Mesothelial cell of epicardium (in vitro differentiated cells): ENCODE measurements at places on chromosomes 12 and 14.

DNA sequence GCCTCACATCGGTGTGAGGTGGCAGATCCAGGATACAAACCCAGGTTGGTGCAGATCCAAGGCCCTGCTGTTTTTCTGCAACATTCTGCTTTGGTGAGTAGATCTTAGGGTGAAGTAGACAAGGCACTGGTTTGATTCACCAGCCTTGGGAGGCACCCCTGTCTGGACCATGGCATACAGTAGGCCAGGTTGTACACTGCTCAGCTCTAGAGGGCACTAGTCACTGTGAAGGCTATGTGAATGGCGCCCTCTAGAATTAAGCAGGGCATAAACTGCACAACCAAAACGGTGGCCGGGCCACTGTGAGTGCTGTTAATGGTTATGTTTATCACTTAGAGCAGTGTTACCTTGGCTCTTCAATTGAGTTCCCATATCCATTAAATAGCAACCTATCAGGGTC lies 280.6 kb upstream of the PWP1 start:
- no peak for DNase-seq

DNA sequence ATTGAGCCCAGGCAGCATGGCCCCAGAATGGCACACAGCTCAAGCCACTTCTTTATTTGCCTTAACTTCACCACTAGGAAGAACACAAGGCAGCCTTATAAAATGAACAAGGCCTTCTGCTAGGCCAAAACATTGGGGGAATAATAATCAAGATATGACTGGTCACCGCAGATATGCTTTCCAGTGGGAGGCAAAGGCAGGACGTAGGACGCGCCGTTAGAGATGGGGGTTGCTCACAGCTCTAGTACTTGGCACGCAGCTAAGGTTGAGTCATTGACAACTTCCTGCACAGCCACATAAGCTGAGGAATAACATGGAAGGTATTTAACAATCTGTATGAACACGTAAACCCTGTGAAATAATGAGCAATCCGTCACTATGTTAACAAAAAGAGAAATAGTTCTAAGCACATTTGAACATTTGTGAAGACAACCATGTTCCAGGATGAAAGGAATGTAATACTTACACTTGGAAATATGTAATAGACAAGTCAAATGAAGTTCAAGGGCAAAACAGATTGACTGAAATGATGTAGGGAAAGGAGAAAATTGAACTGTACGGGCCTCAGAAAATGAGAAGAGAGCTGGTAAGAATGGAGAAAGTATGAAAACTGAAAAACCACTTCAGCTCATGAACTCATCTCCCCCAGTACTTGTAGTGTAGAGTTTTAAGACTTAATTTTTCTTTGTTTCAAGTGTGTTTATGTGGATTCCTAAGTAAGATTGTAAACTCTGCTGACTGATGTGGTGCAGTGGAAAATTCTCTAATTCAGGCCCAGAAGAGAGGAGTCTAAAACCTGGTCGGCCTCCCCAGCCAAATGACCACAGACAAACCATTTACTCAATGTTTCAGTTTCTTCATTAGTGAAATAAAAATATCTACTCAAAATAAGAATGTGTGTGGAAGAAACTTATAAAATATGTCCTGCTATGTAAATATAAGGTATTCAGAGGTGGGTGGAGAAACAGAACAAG lies 59.3 kb upstream of the CCDC91 start:
- peak; percentile 37 for DNase-seq

- no peak for DNase-seq
Measured at GRCh38 chr12:818733-819132, 66.4 kb downstream of the WNK1 start.

DNA sequence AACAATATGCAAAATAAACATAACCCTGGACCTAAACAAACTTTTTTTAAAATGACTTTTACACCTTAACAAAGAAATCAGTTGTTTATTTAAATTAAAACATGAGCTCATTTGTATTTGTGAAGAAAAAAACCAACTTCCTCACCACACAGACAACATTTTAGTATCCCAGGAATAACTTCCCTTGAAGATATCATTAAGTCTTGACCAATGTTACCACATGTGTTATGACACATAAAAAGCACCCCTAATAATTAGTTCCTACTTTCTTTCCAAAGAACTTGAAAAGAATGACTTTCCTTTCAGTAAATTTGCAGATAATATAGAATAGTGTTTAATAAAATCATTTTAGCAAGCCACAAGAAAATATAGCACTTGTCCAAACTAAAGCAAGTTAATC lies 42.4 kb downstream of the DUSP16 start:
- no peak for DNase-seq

DNA sequence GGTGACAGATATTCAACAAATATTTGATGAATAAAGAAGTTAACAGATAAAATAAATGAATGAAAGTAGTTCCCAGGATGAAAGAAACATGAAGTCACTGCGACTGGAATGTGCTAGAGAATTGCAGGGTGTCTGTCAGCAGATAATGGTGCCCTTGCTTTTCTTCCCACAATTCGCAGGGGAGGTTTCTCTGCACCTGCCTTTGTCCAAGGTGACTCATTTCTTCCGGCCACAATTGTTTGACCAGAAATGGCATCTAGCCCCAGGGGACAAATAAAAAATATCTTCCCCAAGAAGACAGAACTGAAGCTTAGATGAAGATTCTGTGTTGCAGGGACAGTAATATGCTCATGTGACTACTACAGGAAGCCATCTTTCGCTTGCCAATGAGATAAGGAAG lies 316.1 kb upstream of the TBX3 start:
- DNase-seq, result no peak

DNA sequence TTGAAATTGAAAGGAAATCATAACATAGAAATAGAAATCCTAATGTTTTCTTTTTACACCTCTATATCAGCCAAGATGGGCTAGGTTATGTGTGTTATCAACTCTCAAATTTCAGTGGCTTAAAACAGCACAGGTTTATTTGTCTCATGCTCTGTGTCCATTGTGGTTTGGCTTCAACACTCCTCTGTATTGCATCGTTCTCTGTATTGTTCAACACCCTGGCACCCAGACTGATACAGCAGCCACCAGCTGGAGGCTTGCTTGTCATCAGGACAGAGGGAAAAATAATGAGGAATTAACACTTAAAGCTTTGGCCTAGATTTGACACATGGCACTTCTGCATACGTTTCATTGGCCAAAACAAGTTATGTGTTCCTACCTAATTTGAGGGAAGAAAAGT lies 234.2 kb upstream of the ARHGAP5 start:
- no peak for DNase-seq

- no peak for DNase-seq
Measured at GRCh38 chr12:9319044-9319841, 111.0 kb upstream of the PZP start.

DNA sequence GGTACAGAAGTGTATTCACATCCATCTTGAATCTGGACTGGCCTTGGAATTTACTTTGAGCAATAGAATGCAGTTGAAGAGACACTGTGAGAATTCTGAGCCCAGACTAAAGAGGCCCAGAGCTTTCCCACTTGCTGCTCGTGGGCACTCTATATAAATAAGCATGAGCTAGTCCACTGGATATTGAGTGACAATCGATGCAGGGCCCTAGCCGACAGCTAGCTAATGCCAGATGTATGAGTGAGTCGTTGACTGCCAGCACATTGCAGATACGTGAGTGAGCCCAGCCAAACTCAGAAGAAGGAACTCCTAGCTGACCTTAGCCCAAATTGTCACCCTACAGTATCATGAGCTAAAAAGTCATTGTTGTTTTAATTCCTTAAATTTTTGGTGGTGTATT lies 24.9 kb downstream of the NAV3 start:
- DNase-seq, result no peak

DNA sequence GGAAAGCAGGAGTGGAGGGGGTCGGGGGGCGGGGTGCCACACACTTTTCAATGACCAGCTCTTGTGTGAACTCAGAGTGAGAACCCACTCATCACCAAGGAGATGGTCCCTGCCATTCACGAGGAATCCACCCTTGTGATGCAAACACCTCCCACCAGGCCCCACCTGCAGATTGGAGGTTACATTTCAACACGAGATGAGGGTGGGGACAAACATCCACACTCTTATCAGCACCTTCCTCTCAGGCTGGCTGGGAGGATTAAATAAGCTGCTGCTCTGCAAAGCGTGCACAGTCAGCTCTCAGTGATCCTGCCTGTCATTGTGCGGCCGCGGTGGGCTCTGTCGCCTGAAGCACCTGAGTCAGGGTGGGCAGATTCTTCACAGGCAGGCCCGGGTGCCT lies 39.7 kb downstream of the AACS start:
- DNase-seq, result no peak

GRCh38 chr12:34287437-34287836 lies 265.1 kb downstream of the ALG10 start:
- DNase-seq, result no peak

DNA sequence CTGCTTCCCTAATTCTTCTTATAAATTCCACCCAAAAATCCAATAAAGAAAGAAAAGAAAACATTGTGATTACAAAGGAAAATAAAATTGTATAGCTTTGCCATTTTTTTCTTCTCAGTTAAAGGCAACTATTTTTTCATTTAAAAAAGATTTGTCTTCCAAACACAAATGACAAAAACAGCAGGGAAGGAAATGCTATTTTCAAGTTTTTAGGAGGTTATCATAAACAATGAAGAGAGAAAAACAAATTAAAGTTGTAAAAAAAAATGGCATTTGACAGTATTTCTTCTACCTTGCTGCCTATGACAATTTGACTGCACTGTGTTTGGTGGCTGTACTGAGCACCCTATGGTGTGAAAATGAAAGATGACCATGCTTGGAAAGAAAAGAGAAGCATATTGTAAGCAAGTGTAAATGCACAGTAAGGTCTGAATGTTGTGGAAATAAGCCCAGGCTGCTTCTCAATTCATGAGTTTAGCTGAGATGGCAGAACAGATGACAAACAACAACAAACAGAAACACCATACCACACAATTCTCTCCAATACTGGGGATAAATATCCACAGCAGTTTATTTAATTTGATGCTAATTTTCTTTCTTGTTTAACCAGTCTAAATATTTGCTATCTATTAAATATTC lies 109.8 kb downstream of the PRKD1 start:
- no peak for DNase-seq

GRCh38 chr14:71388336-71388735 lies 481.1 kb downstream of the PCNX1 start:
- DNase-seq, result no peak

- no peak for DNase-seq
Measured at GRCh38 chr12:39368096-39368495, 74.8 kb downstream of the KIF21A start.

- no peak for DNase-seq
Measured at GRCh38 chr14:88599326-88599725, 36.5 kb downstream of the ZC3H14 start.

DNA sequence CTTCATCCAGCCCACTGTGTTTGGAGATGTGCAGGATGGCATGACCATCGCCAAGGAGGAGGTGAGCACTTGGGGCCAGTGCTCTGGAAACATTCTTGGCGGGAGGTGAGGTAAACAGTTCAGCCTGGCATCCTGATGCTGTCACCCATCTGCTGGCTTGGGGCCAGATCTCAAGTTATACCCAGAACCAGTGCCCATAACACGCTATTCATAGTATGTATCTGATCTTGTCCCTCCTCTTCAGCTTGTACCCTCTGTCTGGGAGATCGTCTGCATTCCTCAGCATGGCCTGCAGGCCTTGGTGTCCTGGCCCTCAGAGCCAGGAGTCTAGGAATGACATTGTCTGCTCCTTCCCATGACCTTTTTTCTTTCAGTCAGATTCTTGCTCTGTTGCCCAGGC lies 31.4 kb downstream of the ALDH2 start:
- DNase-seq, result no peak

- DNase-seq, result no peak
Measured at GRCh38 chr12:107351713-107352112, 258.4 kb upstream of the CRY1 start.

DNA sequence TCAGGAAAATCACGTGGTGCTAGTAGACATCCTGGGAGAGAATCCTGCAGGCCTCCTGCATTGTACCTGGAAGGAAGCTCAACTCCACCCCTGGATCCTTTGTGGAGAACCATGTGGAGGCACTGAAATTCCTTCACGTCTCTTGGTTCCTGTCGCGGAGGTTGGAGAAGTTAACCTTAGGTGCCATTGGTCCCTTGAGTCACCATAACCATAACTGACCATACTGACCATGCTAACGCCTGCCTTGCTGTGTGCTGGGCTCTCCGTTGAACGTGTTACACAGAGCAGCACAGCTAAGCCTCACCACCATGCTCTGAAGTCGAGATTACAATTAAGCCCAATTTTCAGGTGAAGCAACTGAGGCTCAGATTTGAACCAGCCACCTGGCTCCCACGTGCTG lies 18.6 kb downstream of the C14orf132 start:
- DNase-seq, result peak; percentile 16

- no peak for DNase-seq
Measured at GRCh38 chr14:59407246-59408010, 57.8 kb downstream of the GPR135 start.

GRCh38 chr14:60679566-60680258 lies 30.4 kb upstream of the SIX1 start:
- no peak for DNase-seq

DNA sequence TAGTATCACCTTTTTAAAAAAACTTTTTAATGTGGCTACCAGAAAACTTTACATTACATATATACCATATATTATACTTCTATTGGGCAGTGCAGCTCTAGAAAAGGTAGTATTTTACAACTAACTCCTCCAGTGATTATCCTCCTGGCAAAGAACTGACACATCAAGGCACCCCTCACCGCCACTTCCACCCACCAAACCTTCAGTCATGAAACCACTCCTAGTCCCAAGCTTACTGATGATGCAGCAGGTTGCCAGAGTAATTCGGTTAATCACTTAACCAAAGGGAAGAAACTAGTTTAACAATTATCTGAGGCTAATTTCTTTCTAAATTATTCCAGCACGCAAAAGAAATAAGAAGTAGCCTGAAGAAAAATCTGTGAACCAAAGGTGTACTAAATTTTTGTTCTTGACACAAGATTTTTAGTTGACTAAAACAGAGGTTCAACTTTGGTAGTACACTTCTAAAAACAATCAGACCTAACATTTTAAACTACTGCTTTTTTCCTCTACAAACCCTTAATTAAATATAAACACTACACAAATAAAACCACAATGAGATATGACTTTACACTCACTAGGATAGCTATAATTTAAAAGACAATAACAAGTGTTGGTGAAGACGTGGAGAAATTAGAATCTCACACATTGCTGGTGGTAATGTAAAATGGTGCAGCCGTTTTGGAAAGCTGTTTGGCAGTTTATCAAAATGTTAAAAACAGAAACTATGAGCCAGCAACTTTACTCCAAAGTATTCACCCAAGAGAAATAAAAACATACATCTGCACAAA lies 16.7 kb downstream of the SPPL3 start:
- no peak for DNase-seq

GRCh38 chr12:111846016-111846415 lies 4.0 kb downstream of the MAPKAPK5 start:
- no peak for DNase-seq

DNA sequence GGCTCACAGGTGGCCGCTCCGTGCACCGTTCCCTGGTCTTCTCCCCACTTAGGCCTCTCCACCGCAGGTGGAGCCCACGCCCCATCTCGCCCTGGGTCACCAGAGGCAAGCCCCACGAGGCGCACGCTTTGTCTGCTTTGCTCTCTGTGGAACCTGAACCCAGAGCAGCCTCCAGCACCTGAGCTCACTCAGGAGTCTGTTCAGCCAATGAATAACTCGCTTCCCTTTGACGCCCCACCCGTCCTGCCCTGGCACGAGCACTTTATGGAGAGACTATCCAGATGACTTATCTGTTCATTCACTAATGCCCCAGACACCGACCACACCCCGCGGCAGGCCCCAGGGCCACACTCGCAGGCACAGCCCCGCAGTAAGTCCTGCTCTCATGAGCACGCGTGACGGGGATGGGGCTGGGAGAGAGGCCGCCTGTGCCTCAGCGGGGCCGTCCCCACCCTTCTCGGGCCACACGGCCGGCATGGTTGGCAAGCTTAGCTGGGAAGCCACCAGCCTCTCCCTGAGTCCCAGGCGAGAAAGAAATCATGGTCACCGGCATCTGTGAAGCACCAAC lies 85.0 kb downstream of the NOC4L start:
- DNase-seq, result no peak
